ENCODE measurements at places on chromosomes 3 and 15.

GRCh38 chr3:81696090-81696489 lies 65.4 kb downstream of the GBE1 start:
- no peak for DNase-seq

DNA sequence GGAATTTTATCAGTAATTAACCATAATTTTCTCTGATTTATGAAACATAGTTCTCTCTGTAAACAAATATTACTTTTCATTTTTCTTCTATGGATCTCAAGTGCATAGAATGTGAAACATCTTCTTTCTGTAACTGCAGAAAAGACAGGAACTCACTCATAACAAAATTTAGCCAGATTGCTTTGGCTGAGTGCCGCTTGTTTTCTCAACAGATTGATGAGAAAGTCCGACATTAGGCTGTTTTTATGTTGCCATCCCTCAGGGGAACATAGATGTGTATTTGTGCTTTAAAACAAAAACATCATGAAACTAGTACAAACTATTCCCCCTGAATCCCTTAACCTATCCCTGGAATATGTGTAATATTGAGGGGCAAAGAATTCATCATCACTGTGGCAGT lies 154.2 kb downstream of the B3GALNT1 start:
- no peak for DNase-seq

GRCh38 chr15:70376929-70377691 lies 279.4 kb upstream of the TLE3 start:
- no peak for DNase-seq

DNA sequence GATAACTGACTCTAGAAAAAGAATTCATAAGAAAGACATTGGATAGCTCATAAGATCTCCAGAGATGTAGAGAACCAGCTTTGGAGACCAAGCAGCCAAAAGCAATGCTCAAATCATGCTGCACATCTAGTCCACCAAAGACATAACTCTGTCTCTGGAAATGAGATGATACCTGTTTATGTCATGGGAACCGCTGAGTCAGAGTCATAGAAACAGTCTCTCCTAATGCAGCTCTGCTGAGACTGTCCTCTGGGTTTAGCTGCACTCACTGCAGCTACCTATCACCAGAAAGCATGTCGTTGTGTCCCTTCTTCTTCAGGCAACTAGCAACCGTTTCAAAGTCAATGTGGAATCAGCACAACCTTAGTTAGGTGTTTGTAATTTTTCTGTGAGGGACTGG lies 218.5 kb upstream of the ROBO1 start:
- DNase-seq = no peak

DNA sequence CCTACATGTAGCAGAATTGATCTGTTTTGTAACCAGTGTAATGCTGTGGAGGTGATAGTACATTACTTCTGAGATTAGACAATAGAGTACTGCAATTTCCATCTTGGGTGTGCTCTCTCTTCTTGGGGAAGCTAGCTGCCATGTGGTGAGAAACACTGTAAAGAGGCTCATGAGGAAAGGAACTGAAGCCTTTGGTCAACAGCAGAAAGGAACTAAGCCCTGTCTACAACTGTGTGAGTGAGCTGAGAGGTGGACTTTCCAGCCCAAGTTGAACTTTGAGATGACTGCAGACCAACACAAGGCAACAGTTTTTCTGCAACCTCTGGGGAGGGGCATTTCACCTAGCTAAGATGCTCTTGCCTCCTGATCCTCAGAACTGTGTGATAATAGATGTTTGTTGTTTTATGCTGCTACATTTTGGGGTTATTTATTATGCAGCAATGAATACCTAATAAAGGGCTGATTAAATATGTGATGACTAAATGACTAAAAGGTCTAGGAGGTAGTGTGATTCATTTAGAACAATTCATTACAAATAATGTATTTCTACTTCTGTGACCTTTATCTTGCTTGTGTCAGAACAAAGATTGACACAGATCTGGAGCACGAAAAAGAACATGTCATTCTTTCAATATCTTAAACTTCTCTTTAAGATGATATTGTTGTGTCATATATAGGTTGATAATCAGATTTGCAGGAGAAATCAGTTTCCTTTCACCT lies 121.6 kb upstream of the THRB start:
- DNase-seq = no peak

DNA sequence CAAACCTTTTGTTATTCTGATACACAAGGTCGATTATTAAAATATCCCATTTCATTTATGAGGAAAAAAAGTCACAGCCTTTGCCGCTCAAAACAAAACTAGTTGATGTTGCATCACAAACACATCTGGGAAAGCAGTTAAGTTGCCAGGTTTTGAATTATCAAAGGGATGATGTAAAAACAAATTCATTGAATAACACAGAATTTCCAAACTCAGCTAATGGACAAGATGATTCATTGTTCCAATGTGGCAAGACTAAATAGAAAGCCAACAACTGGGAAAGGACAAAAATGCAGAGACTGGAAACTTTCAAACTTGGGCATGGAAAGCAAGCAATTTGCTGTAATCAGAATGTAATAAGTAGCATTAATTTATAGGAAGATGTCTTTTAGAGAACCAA lies 610.0 kb upstream of the ZNF385D start:
- no peak for DNase-seq

GRCh38 chr3:191338177-191338488 lies 7.8 kb upstream of the UTS2B start:
- no peak for DNase-seq
